ENCODE measurements at places on chromosomes 7 and 10.

GRCh38 chr10:104300736-104301292, 31.8 kb downstream of the GSTO2 start:
- peak; percentile 30 for DNase-seq

DNA sequence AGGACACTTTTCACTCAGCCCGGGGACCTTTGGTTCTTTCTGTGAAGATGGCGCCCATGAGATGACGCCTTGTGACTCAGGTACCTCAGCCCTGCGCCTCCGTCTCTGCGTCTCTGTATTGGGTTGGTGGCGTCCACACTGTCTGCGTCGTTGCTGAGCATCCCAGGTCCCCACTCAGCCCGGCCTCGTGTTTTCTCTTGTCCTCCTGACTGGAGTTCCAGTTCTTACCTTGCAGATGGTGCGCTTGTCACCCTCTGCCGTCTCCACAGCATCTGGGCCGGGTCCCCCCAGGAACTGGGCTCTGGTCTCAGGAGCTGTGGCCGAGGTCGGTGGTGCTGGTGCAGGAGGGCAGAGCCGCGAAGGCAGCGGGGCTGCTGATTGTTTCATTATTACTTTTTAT, 150.4 kb downstream of the WDR37 start:
- no peak for DNase-seq

GRCh38 chr7:29748286-29749099, 57.8 kb upstream of the WIPF3 start:
- DNase-seq = peak; percentile 52

- DNase-seq = no peak
Measured at GRCh38 chr10:83012866-83013265, 1126.4 kb upstream of the GHITM start.

- peak; percentile 80 for DNase-seq
Measured at GRCh38 chr7:13551503-13551902, 438.0 kb downstream of the ETV1 start.

- DNase-seq = peak; percentile 89
Measured at GRCh38 chr7:131513245-131514061, 43.0 kb downstream of the PODXL start.

DNA sequence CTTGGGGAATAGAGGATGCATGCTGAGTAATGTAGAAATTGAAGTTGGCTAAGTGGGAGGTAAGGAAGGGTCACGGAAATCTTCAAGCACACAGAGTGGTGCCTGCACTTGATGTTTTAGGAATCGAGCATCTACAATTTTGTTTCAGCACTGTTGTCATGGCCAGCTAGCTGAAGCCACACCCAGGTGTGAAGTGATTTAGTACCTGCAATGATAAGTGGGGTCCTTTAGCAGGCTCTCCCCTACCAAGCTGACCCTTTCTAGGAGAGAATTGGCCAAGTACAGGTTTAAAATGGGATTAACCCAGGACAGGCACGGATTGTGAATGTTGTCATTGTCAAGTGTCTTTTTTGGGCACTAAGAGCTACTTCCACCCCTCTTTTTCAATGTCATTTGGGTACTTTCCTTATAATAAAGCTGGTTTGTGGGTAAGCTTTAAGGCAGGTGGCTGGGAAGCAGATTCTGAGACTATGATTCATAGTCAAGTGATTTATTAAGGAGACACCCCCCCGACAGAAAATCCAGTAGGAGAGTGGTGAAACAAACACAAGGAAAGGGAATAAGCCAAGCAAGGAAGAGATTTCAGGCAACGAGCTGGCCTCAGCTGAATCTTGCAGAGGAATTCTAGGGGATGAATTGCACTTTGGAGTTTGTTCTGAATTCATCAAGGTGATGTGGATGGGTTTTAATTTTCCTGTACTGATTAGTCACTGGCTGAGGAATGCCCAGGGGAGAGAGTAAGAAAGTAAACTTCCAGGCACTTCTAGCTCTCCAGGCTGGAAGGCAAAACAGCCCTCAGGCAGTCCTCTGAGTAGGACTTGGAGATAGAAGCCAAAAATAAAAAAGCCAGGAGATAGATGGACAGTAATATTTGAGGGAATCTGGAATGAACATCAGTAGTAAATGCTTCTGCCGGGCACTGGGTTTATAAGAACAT, 1128.4 kb downstream of the SORCS3 start:
- no peak for DNase-seq

GRCh38 chr7:155466814-155467733, 9.1 kb downstream of the EN2 start:
- no peak for DNase-seq

GRCh38 chr10:66931949-66932343, 6.1 kb downstream of the LRRTM3 start:
- no peak for DNase-seq

- no peak for DNase-seq
Measured at GRCh38 chr10:88848499-88848898, 3.1 kb downstream of the ANKRD22 start.

GRCh38 chr10:70500812-70501301, 22.3 kb downstream of the PALD1 start:
- DNase-seq = no peak

- DNase-seq = no peak
Measured at GRCh38 chr7:94394109-94394436, 622 bp upstream of the COL1A2 start.

DNA sequence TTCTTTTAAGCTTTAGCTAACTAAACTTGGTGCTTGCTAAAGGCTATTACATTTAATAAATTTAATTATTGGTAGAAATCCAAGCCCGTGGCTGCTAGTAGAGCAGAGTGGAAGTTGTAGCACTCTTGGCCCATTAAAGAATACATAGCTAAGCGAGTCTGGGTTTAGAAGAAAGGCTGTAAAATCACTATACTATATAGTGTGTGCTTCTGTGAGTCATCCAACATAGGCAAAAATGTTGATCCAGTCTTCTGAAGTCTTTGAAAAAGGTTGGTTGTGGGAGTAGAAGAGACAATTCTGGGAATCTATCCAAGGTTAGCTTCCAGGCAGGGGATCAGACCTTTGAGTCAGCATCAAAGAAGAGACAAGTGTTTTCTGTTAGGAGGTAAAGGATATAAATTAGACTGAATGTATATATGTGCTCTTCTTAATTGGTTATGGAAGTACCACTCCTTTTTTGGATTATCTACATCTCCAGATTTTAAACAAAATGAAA, 664.2 kb downstream of the NXPH1 start:
- DNase-seq = no peak
